Fibroblast of the conjunctiva (primary cell): ENCODE measurements at places on chromosomes 2 and 18.

GRCh38 chr2:1373830-1374229 is 39.4 kb upstream of the TPO start:
- no peak for DNase-seq

DNA sequence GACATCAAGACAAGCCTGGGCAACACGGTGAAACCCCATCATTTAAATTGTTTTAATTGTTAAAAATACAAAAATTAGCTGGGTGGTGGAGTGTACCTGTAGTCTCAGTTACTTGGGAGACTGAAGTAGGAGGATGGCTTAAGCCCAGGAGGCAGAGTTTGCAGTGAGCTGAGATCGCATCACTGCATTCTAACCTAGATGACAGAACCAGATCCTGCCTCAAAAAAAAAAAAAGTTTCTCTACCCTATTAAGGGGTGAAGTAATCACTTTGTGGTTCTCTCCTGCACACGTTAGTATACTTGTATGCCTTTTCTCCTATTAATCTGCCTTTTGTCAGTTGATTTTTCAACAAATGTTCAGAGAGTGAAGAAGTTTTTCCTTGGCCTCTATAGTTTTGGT is 18.1 kb upstream of the PUM2 start:
- DNase-seq = no peak

DNA sequence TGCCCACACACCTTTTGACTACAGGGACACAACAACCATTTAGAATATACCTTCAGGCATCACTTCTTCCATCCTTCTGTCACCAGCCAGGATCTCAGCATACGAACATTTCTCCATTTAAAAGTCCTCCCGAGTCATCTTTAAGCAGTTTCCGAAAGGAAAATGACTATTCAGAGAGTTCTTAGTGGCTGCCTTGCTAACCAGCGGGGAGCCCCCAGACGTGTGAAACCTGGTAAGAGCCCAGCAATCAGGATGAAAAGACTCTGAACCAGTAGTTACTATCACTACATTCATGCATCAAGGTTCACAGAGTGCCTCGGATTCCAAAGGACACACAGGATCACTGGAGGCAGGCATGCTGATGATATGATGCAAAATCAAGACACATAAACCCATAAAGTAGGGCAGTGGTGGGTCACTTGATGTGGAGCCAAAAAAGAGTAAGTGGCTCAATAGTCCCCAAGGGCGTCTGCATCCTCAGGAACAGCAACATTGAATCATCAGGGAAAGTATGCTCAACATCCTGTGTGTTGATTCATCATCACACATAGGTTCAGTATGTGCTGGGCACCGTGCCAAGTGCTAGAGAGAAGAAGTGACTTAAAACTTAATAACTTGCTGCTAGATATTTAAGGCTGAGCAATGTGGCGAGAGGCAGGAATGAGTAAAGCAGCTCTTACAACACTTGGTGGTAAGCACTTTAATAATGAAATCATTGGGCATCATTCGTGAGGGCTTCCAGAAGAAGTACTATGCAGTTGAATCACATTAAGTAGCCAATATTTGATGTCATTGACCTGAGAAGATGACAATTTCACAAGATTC is 4.4 kb downstream of the CCL20 start:
- peak; percentile 100 for DNase-seq

- no peak for DNase-seq
These were observed 89.0 kb downstream of the ZNF521 start for GRCh38 chr18:25262920-25263319.

GRCh38 chr18:67035026-67035425 is 431.1 kb upstream of the CDH19 start:
- no peak for DNase-seq

DNA sequence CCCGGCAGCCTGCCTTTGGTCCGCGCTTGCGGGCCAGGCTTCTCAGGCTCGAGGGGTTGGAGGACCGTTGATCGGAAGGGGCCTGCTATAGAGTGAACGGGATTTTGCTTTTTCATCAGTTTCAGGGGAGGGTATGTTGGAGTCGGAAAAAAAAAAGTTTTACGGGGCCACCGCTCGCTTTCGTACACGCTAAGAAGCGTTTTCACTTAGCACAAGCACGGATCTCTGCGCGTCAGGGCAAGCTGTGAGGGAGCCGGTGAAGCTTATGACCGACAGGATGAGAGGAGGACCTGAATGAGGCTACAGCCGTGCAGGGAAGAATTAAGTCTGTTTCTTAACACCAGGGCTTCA is 443 bp downstream of the CPSF3 start:
- no peak for DNase-seq

DNA sequence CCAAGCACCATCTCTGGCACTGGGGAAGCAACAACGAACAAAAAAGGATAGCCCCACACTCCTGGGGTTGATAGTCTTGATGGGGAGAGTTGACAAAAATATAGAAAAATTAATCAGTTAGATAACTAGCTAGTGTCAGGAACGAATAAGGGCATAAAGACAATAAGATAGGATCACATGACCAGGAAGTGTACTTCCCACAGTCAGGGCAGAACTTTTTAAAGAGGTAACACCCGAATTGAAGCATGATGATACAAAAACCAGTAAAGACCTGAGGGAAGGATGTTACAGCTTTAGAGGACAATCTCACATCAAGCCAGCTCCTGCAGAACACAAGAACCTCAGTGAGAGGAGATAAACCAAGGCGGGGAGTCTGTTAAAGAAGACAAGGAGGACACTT is 295.4 kb upstream of the CRIM1 start:
- DNase-seq = no peak

GRCh38 chr2:127663566-127664064 is 11.7 kb downstream of the LIMS2 start:
- DNase-seq = no peak

- peak; percentile 44 for DNase-seq
These were observed 12.4 kb upstream of the CCDC88A start for GRCh38 chr2:55431982-55432627.

DNA sequence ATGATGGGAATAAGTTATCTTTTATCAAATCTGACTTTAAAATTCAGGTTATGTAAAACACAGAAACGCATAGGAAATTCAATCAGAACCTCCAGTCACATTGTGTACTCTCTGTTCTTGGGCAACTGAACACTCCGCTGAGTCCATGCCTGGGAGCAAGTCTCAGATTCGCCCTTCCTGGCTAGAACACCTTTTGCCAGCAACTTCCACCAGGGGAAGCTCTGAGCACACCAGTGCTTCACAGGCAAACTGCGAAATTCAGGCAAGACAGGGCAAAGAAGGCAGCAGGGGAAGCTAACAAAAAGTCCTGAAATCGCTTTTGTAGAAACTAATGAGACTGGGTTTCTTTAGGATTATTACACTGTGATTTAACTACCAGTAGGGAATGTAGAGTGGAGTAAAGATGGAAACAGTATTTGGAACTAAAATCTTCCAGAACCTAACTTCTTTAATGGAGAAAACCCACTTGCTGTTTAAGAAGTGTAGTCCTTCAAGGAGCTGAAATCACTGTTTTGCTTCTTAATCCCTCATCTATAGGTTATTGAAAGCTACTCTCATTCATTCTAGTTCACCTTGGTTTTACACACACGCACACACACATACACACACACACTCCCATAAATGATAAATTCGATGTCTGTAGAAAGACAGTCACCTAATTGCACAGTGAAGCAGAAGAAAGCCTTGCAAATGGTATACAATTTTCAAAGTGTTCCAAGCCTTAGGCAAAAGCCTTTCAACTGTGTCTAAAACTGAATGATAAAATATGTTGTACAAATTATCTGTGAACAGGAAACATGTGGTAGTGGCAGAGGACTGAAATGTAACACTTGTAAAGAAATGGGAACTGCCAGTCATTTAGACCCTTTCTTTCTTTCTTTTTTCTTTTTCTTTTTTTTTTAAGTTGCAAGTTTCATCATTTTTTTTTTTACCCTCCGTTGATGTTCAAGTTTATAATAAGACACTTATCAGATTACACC is 214.5 kb downstream of the TMEM182 start:
- DNase-seq = no peak

DNA sequence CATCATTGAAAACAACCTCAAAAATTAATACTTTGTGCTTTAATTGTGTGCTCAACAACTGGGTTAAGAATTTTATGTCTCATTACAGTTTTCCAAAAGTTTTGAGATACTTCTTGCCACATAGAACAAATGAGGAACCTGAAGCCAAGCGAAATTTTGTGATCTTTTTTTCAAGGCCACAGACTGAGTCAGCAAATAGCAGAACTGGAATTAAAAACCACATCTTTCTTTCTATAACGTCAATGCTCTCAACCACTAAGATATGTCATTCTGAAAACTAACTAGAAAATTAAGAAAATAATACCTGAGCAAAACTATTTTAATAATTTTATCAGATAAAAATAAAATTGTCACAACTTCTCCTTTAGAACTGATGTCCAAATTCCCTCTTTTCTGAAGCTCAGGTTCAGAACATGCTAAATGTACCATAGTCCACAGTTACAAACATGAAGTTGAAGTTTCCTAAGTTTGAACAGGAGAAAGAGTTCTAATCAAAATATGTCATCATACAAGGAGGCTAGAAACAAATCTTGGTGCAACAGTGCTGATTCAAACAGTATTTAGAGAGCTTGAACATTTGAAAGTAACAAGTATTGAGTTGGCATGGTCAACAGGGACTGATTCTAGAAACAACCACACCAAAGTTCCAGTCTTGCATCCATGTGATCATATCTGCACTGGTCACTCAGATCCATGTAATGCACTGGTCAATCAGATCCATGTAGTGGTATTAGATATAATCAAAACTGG is 27.6 kb upstream of the CALCRL start:
- DNase-seq = no peak

GRCh38 chr2:65599693-65600092 is 167.3 kb upstream of the SPRED2 start:
- DNase-seq = no peak

DNA sequence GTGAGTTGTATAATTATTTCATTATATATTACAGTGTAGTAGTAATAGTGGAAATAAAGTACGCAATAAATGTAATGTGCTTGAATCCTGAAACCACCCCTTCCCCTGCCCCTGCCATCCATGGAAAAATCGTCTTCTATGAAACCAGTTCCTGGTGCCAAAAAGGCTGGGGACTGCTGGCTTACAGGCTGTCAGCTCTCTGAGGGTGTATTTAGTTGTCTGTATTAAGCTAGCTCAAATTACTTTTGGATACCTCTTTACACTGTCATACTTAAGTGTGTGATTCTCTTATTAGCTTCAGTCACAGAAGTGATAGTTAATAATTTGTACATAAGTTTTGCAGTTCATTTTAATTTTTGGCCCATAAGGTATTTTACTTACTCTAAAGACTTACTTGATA is 29.6 kb downstream of the LCLAT1 start:
- no peak for DNase-seq

DNA sequence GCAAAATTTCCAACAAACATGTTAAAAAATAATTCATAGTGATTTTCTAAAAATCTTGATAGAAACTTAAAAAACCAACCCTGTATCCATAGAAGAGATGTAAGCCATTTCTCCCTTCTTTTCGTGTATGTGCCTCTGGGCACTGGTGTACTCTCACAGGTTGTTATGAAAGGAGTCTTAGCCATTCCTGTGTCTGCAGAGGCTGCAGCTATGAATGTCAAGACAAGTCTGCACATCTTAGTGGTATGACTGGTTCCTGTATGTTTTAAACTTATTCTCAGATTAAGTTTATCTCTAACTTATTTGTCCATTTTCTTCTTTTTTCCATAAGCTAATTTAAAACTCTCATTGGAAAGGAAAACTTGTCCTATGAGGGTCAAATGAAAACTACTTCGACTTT is 84.0 kb downstream of the DPP4 start:
- DNase-seq = no peak

DNA sequence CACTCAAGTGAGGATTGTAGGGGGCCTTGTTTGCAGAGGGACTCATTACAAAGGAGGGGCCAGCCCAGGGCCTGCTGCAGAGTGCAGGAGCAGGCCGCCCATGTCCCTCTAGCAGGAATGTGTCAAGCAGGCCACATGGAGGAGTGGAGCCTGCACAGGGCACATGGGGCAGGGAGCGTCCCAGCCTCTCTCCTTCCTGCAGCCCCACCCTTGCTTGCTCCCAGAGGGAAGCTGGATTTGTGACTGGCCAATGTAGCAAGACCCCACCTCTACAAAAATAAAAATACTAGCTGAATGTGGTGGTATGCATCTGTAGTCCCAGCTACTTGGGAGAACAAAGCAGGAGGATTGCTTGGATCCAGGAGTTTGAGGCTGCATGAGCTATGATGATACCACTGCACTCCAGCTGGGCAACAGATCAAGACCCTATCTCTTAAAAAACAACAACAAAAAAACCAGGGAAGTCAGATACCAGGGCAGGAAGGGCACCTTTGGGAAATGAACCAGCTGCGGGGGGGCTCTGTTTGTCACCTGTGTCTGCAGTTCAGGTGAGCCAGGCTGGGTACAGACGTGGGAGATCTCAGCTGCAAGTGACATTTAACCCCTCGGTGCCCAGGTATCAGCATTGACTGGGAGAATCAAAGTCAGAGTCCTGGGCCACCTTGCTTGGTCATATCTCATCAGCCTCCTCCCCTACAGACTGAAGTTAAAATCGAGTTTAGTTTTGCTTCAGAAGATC is 27.7 kb downstream of the IMPA2 start:
- DNase-seq = no peak

DNA sequence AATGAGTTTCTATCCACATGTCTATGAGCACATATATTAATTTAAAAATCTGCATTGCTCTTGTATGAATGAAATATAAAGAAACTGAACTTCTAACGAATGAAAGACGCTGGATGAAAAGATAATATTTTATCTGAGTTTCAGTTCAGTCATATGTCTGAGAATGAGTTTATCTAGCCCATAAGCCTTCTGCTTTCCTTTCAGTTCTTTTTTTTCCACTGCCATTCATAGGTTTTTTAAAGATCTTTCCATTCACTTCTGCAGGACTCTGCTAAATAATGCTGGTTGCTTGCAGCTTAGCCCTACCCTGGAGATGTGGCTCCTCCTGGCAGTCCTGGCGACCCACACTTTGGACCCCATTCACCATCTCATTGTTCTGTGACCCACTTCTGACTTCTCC is 109.0 kb downstream of the BCL2 start:
- DNase-seq = no peak

DNA sequence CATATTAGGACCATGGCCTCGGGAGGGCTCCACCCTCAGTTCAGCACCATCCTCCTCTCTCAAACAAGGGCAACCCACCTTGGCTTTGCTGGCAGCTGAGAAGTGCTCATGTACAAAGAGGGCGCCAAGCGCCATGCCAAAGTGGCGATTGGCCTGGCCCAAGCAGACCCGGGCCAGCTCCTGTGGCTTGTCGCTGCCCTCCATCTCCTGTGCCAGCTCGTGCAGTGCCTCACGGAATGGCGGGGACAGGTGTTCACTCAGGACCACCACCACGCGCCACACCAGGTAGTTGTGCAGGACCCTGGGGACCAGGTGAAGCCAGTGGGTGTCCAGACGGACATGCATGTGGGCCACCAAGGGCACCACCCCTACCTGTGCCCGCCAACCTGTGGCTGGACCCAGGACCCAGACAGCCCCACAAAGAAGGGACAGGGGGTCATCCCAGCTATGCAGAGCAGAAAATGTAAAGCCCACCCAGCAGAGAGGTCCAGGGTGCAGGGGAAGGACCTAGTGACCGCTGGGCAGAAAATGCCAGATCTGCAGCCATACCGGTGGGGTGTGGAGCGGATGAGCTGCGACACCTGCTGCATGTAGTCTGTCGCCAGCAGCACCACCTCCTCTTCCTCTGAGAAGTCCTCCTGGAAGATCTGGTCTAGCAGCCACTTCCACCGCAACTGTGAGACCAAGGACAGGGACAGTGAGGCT is 3.6 kb downstream of the ECEL1 start:
- DNase-seq = no peak
